ENCODE measurements at places on chromosomes 2 and 18. TPM values are rescaled to one million over a fixed set of nuclear protein-coding genes. Genes with fewer than 3 reads are reported as not detected.

- no peak for DNase-seq
These were observed 484.5 kb upstream of the ZNF804A start for GRCh38 chr2:184113696-184114403.

- no peak for DNase-seq
These were observed 7.3 kb downstream of the MMADHC start for GRCh38 chr2:149579972-149580882.

DNA sequence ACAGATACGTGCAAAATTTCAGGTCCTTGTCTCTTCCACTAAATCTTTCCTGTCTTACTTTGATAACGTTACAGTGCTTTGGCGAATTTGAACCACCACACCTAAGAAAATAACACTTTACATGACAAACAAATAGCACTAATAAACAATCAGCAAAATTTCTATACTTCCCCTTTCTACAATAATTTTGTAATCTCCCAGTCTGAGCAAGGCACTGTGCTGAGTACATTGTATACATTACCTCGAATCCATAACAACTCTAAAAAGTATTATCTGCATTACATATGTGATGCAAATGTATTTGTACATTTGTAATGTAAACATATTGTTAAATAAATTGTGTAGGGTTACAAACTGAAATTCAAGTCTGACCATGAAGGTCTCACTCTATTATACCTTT lies 49.9 kb downstream of the RTN4 start:
- DNase-seq = no peak

- no peak for DNase-seq
These were observed 22.0 kb downstream of the EPC2 start for GRCh38 chr2:148666555-148666954.

DNA sequence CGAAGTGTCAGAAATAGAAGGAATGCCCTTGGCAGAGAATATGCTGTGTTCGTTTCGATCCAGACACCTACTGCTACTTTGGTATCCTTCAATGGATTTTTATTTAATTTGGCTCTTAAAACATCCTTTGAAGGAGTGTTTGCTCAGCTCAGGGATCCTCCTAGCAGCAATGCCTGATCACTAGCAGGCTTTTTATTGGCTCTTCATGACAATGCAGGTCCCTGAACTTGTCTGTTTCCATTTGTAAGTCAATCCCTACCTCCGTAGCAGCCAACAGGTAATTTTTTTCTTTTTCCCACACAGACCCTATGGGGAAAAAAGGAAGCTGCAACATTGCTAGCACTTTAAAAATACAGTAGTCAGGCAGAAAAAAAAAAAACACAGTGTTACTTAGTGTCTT lies 366.2 kb upstream of the LRRTM1 start:
- DNase-seq = no peak

The TUBA4B gene
- not detected for total RNA-seq

The FKBP1B gene
- 5.5 TPM for total RNA-seq

The COLEC12 gene
- total RNA-seq = not detected

The MAPRE3 gene
- total RNA-seq = 0.91 TPM

The PTMA gene
- 1,489 TPM for total RNA-seq

All from activated CD8-positive, alpha-beta memory T cell treated with anti-CD3 and anti-CD28 coated beads, Interleukin-2, amount 10 ng/mL, durations not matched to agents 7 days and 5 days (primary cell).